ENCODE measurements at places on chromosomes 3 and 15.

DNA sequence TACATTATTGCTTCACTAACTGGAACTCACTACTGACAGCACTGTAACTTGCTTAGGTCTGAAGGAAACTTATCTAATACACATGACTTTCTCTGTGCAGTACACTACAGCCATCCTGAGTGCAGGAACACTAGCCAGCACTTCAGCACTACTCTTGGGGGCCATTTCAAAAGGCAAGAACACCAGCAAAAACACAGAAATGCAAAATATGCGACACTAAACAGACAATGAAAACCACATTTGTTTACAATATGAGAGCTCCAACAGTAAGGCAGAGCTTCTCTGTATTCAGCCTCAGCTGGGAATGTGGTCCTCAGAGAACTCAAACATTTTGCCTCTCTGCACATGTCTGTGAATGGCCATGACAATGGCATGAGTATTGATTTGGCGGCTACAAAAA, 109.6 kb downstream of the ARRDC4 start:
- DNase-seq = no peak

DNA sequence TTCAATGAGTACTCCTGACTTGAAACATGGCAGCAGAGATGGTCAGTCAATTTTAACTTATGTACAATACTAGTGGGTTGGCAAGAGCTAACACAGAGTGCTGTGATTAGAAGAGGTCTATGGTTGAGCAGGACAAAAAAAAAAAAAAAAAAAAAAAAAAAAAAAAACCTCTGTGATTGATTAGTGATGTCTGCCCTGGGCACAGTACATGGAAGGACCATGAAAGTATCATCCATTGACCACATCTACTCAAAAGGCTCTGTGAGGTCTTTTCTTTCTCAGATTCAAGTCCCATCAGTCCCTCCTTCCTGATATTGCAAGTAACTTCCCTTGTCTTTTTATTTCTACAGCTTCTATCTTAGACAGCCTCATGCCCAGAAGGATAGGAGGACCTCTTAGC, 59.6 kb downstream of the NTRK3 start:
- no peak for DNase-seq

- DNase-seq = no peak
Measured at GRCh38 chr3:191260431-191261303, 61.6 kb downstream of the OSTN start.

DNA sequence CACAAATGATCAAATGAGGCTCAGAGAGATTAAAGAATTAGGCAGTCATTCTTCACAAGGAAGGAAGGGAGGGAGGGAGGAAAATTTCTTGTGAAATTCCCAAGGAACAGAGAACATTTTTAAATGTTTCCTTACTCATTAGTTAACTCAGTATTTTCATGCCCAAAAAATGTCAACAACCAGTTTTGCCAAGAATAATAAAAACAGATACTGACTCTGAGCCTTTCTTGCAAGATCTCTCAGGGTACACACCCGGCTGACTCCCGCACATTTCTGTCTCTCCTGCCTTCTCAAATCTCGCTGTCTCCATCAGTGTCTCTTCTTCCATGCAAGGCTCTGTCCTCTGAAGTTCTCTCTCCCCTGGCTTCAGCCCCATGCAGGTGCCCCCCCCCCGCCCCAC, 265.9 kb downstream of the TJP1 start:
- no peak for DNase-seq

GRCh38 chr3:37762698-37763097, 99.0 kb upstream of the CTDSPL start:
- peak; percentile 20 for DNase-seq

GRCh38 chr15:57356636-57357035, 19.7 kb upstream of the CGNL1 start:
- DNase-seq = no peak

- no peak for DNase-seq
Measured at GRCh38 chr3:187906416-187906815, 161.1 kb upstream of the BCL6 start.

GRCh38 chr3:197495499-197495898, 60.3 kb downstream of the BDH1 start:
- DNase-seq = no peak

DNA sequence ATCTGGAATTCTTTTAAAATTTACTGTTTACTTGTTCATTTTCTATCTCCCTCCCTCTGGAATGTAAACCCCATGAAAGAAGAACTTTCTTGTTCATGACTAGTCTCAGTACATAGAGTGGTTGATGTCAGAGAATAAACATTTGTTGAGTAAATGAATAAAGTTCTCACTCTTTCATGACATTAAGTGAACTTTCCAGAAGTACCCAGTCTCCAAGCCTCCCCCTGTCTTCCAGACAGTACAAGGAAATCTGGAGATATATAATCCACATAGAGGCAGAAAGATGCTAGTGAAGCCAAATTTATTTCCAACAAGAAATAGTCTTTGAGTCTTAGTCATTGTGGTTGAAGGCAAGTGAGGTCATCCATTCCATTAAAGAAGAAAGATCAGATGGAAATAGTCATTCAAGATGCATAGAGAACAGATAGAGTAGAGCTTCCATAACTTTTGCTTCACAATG, 71.5 kb upstream of the GALNT15 start:
- DNase-seq = no peak

- no peak for DNase-seq
Measured at GRCh38 chr3:13894807-13895154, 14.9 kb upstream of the WNT7A start.

GRCh38 chr15:71809346-71809745, 1.0 kb upstream of the NR2E3 start:
- no peak for DNase-seq

DNA sequence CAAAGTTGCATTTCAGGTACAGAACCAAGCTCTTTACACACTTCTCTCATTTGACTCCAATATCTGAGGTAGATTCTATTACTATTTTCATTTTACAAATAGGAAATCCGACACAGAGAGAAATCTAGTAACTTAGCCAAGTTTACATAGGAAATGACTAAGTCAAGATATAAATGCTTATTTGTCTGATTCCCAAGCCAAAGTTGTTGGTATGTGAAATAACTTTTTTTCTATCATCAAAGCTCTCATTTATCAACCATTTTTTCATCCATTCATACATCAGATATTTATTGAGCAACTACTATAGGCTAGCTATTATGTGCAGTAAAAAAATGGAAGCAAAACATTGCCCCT, 89.2 kb upstream of the MITF start:
- DNase-seq = no peak

- no peak for DNase-seq
Measured at GRCh38 chr3:153972862-153973261, 148.3 kb upstream of the ARHGEF26 start.

DNA sequence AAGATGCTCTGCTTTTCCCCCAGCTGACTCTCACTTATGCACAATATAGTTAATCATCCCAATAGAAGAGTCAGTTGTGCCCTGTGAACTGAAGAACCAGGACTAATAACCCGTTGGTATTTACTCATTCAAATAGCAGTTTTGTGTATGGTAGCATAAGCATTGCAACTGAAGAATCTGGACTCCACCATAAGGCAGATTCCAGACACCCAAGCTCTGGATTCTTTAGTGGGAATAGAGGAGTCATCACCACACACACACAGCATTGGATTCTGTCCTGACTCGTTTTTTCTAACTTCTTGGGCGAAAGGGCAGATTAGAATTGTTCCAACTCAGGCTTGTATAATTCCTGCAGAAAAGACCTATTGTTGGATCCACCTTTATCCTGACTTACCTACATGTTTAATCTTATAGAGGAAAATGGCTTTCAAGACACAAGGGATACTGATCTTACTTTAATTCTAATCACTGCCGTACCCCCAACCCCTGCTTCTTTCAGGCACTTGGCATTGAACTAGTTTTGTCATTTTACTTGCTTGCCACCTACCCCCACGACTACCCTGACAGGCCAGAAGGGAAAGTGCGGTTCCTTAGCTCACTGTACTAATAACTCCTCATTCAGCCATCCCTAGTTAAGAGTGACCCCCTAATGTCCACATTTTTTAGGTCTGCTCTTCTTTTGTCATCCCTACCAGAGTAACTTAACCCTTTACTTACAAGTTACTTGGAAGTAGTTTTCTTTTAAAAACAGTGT, 42.3 kb downstream of the NKIRAS1 start:
- DNase-seq = no peak

- no peak for DNase-seq
Measured at GRCh38 chr3:188383748-188384147, 229.8 kb downstream of the LPP start.

DNA sequence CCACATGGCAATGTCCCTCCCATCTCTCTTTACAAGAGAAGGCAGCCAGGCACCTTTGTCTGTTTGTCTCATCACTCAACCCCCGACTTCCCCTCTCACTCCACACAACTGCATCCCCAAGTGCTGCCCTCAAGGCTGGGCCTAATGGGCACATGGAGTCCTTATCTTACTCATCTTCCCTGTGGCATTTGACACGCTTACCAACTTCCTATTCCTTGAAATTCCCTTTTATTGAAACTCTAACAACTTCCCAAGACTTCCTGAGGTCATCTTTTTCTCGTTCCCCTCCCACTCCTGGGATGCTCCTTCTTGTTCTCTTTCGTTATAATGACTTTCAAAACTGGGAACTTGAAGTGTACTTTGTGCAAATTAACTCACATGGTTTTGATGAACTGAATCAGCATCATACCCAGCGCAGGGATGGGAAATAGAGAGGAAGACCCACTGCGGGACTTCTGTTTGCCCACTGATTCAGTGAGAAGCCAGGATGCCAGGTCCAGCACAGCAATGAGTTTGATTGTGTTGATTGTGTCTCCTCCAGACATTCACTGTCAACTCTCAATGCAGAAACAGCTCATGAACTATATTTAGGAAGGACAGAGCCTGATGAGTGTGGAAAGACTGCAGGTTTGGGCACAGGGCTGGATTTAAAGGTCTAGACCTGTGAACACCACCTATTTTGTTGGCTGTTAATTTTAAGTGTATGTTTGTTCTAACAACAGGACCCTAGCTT, 104.7 kb upstream of the TNIK start:
- DNase-seq = peak; percentile 92

DNA sequence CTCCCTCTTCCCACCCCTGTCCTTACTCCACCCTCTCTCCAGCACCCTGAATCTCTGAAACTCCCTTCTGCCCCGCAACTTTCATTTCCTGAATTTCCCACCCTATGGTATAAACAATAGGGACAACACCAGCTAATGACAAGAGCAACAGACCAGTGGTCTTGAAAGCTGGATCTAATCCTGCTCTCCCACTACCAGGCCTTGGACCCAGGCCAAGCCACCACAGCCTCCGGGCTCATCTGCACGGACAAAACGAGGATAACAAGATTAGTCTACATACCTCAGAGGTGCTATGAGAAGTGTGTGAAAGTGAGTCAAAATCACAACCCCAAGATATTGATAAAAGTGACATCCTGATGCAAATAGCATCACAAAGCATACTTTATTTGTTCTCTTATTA, 128.6 kb downstream of the ERC2 start:
- no peak for DNase-seq

- no peak for DNase-seq
Measured at GRCh38 chr15:80747317-80748053, 31.7 kb upstream of the CEMIP start.

GRCh38 chr3:197734667-197735318, 1.9 kb downstream of the RUBCN start:
- DNase-seq = peak; percentile 79

GRCh38 chr3:129732200-129732876, 125.9 kb upstream of the PLXND1 start:
- DNase-seq = peak; percentile 13

DNA sequence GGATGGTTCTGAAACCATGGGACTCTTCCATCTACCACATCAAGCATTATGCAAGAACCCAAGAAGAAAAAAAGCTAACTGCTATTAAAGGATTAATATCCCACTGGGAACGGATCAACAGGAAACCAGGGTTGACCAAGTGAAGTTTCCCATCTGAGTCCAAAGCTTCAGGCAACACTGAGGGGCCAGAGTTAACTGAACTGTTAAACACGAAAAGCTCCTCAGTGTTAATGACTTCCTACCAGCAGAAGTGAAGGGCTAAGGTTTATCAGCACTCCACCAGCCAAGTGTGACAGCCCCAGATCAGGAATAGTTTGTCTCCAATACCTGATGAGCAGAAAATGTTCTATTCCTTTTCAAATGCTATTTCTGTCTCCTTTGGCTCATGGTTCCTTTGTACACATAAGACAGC, 36.7 kb downstream of the PTPN9 start:
- DNase-seq = no peak

GRCh38 chr15:63940966-63941620, 105.2 kb downstream of the DAPK2 start:
- no peak for DNase-seq

- DNase-seq = no peak
Measured at GRCh38 chr15:32953533-32953910, 235.7 kb downstream of the GREM1 start.

DNA sequence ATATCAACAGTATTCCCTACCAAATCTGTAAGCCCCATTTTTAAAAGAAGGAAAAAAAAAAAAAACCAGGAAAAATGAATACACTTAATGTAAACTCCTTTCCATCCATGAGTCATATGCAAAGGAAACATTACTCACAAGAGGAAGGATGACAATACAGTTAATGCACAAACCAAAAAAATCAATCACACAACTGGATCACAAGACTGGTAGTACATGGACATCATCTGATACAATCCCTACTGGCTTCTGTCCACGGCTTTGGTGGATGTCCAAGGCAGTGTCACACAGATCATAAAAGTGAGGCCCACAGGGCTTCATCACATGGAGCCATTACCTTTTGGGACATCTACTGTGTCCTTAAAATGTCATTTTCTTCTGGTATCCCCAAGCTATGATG, 44.0 kb downstream of the SUCLG2 start:
- peak; percentile 33 for DNase-seq

- no peak for DNase-seq
Measured at GRCh38 chr3:9041626-9042025, 78.4 kb upstream of the RAD18 start.

- peak; percentile 97 for DNase-seq
Measured at GRCh38 chr3:72082186-72082715, 297.3 kb upstream of the PROK2 start.

DNA sequence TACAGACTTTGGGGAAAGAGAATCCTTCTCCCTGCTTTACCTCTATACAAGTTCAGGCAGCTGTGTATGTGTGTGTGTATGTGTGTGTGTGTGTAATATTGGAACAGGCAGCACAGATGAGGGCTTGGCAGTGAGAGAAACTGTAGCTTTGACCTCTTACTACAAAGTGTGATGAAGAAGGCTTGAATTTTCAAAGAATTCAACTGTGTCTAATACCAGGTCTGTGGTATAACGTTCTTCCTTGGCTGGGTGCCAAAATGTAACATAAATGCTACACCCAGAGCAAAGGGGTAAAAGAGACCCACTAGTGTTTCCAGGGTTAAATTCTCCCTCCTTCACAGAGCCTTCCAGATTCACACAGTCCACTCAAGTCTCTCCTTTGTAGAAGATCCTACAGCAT, 51.1 kb downstream of the CHST2 start:
- no peak for DNase-seq

- DNase-seq = peak; percentile 2
Measured at GRCh38 chr3:67617518-67617917, 36.9 kb downstream of the SUCLG2 start.

GRCh38 chr15:74541494-74542165, 610 bp downstream of the ARID3B start:
- DNase-seq = peak; percentile 79

- no peak for DNase-seq
Measured at GRCh38 chr15:98524838-98525660, 123.3 kb upstream of the IGF1R start.

GRCh38 chr3:135973841-135974240, 8.3 kb downstream of the PPP2R3A start:
- peak; percentile 65 for DNase-seq

- peak; percentile 3 for DNase-seq
Measured at GRCh38 chr15:91471468-91471867, 371.4 kb downstream of the SV2B start.

- DNase-seq = no peak
Measured at GRCh38 chr3:189567766-189568420, 63.3 kb upstream of the TP63 start.

All from suppressor macrophage (primary cell).